ENCODE measurements at places on chromosomes 6 and 20.

- DNase-seq, result peak; percentile 45
Measured at GRCh38 chr6:100465701-100466409, 1.1 kb upstream of the SIM1 start.

DNA sequence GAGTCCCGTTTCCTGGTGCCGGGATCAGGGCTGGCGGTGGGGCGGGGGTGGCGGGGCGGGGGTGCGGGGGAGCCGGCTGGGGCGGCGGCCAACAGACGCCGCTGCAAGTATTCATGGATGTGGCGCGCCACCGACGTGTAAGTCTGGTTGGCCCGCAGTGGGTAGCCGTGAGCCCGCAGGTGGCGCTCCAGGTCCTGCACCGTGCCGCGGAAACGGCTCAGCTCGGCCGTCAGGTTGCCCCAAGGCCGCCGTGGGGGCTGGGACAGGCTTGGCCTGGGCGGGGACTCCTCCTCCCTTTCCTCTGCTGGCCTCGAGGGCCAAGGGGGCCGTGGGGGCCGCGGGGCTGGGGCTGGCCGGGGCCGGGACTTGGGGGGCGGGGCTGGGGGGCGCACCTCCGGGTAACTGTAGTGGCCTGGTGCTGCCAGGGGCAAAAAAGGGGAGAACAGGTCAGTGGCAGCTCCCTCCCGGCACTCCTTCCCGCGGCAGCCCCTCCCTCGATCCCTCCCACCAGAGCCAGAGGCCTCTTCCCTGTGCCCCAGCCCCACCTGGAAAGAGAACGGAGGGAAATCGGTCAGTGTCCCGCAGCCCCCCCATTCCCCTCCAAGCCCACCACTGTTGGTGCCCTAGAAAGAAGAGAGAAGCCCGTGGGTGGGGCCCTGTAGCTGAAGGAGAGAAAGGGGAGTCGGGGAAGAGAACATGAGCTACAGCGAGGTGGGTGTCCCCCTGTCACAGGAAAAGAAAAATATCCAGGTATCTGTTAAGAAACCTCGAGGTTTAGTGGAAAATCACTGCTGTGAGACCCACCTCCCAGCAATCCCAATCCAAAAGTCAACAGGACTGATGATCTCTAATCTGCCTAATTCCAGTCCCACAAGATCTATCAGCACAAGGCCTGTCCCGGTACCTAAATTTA is 21.3 kb downstream of the TNXB start:
- peak; percentile 96 for DNase-seq

DNA sequence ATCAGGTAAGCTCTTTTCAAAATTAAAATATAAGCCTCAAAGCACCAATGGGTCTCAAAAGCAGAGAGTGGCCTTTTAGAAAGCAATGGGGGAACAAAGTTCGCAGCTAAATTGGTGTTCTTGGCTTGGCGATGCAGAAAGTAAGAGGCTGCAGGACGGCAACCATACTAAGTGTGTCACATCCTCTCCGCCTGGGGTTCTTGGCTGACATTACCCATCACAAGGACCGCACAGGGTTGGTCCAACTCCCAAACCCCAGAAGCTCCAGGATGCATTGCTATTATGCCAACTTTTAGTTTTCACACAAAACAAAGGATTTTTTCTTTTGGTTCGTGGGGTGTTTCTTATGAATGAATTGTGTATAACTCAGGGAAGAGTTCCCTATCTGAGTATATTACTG is 124.8 kb downstream of the PRKN start:
- DNase-seq, result no peak

GRCh38 chr6:120913486-120913885 is 420.8 kb downstream of the TBC1D32 start:
- no peak for DNase-seq

DNA sequence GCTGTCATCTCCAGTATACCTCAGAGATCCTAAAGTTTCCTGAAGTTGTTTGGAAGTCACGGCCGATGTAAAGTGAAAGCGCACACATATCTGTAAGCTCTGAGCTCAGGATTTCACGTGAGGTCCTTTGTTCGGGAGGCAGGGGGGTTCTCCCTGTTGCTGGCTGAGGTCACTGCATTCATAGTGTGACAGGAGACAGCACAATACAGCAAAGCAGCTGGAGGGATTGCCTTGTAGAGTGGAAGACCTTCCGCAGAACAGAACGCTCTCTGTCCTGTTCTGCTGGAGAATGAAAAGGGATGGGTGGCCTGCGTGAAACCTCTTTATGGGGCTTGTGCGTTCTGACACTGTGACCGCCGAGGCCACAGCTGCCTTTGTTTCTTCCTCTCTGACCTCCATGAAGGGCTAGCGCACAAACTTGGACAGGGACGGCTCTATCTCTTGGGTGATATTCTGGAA is 13.4 kb upstream of the SERPINB1 start:
- DNase-seq, result no peak

- DNase-seq, result no peak
Measured at GRCh38 chr6:12173661-12174060, 116.5 kb upstream of the EDN1 start.

DNA sequence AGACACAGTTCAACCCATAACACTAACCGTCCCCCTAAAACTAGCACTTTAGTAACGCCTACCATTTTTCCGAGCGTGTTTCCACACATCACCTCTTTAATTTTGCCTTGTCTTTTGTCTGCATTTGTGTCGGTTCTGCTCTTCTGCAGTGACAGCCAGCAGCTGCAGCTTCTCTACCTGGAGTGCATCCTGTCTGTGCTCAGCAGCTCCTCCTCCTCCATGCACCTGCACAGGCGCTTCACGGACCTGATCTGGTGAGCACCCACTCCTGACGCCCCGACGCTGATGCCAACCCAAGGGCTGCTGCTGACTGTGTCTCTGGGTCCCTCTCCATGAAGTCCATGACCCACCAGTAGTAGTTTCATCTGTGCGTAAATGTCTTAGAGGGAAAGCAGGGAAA is 35.4 kb upstream of the PBOV1 start:
- no peak for DNase-seq

GRCh38 chr6:90025523-90026061 is 131.3 kb downstream of the GJA10 start:
- DNase-seq, result no peak

DNA sequence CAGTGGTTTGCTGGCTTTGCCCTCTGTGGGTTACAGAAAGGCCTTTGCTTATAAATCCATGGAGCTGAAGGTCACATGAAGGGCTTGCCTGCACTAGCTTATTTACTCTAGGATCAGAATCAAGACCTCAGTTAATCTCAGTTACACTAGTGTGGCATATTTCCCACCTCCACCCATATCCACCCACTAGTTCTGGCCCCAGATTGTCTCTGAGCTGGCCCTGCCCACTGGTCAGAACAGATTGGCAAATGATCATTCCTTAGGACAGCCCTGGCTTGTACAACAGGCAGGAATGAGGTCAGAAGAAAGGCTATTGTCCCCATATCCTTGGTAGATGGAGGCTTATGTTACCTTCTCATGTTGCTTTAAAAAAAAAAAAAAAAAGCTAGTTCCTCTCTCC is 33.3 kb upstream of the SASH1 start:
- DNase-seq, result no peak

GRCh38 chr6:39520916-39521315 is 198.4 kb upstream of the KCNK16 start:
- no peak for DNase-seq

DNA sequence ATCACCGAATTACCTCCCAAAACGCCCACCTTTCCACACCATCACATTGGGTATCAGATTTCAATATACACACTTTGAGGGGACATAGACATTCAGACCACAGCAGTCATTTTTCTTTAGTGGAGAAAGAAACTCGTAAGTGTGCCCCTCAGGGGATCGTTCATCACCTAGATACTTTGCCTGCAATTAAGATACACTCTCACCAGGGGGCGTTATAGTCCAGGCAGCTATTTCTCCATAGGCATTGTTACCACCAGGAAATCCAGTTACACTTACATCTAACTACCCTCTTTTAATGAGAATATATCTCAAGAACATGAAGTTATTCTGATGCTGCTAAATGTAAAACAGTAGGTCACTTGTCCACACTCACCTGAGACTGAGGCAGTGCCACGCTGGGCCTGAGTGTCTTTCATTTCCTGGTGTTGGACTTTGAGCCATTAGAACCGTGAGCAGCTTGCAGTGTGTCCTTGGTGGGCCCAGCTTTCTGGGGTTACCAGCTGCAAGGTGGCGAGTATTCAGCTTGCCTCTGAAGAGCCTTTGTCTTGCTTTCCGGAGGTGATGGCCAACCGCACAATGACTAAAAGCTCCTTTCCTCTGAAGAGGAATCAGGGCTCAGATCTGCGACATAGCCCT is 35.1 kb upstream of the UNC93A start:
- DNase-seq, result peak; percentile 38

- no peak for DNase-seq
Measured at GRCh38 chr20:37905671-37906613, 3.0 kb downstream of the VSTM2L start.

DNA sequence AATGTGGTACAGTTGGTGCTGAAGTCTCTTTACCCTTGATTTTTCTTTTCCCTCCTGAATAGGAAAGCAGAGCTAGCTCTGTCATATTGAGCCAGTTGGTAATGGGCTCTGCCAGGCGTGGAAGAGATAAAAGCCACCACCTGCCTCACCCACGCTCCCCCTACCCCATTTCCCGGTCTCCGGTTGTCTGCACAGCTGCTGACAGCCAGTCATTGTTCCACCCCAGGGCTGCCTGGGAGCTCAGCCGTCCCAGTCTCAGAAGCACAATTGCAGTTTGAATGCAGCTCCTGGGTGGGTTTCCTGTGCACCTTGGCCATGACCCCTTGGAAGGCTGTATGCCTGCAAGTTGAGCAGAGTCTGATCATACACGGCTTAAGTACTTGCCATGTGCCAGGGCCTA is 675.2 kb upstream of the FLRT3 start:
- DNase-seq, result no peak

GRCh38 chr6:116210750-116211425 is 43.0 kb downstream of the TSPYL4 start:
- peak; percentile 77 for DNase-seq

DNA sequence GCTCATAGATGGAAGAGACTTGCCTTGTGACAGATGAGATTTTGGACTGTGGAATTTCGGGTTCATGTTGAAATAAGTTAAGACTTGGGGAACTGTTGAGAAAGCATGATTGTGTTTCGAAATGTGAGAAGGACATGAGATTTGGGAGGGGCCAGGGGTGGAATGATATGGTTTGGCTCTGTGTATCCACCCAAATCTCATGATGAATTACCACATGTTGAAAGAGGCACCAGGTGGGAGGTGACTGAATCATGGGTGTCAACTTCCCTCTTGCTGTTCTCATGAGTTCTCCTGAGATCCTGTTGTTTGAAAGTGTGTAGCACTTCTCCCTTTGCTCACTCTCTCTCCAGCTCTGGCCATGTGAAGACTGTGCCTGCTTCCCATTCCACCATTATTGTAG is 17.9 kb downstream of the AHI1 start:
- DNase-seq, result no peak

GRCh38 chr20:63132715-63133471 is 83.0 kb downstream of the YTHDF1 start:
- DNase-seq, result peak; percentile 41

Data from endodermal cell (in vitro differentiated cells).